ENCODE measurements at places on chromosomes 3 and 15. TPM values are rescaled to one million over a fixed set of nuclear protein-coding genes. Genes with fewer than 3 reads are reported as not detected.

- DNase-seq: no peak
Measured at GRCh38 chr15:44010089-44010488, 183.3 kb downstream of the WDR76 start.

GRCh38 chr3:136543385-136543784 lies 208.8 kb downstream of the STAG1 start:
- DNase-seq: no peak

- no peak for DNase-seq
Measured at GRCh38 chr3:121852256-121852655, 17.2 kb downstream of the EAF2 start.

GRCh38 chr3:45088543-45089358 lies 57.4 kb downstream of the CDCP1 start:
- DNase-seq: peak; percentile 75

DNA sequence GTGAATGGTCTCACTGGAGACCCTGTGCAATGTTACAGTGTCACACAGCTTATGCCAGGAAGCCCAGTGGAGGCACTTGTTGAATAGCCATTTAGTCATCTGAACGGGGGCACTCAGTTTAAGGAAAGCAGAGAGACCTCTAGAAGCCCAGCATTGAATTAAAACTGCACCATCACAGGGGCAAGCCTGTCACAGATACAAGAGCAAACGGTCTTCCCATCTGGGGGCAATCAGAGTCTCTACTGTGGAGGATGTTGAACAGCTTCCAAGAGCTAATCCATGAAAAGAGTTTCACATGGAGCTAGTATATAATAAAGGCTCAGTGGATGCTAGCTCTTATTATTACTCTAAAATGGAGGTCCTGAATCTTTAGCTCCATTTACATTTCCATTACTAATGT lies 553.7 kb upstream of the ARRDC4 start:
- DNase-seq: no peak

DNA sequence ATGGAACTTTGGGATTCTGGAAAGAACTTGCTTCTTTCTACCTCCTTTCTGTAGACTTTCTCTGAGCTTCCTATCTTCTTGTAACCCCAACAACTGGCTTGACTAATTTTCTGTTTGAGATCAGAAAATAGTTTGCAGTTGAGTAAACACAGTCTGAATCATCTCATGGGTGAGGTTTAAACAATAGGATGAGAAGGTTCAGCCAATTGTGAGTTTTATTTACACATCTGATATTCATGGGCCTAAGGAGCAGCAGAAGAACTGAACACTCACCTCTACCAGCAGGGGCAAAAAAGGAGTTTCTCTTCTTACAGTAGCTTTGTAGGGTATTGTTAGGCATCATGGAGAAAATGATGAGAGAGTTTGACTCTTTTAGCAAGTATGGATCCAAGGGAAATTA lies 54.2 kb downstream of the DTWD1 start:
- no peak for DNase-seq

DNA sequence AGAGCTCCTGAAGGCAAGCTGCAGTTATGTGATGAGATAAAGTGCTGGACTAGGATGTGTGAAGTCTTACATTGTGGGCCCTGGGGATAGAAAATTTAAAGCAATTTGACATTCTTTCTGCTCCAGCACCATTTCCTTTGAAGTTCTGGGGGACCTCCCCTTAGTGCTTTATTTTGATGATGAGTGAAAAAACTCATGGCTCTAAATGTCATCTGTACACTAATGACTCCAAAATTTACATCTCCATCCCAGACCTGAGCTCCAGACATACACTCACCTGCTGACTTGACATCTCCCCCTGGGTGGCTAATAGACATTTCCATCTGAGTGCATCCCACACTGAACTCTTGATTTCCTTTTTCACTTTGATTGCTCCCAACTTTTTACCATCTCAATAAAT lies 276.4 kb downstream of the EPHB1 start:
- DNase-seq: no peak

- DNase-seq: no peak
Measured at GRCh38 chr3:73605412-73605811, 19.3 kb downstream of the PDZRN3 start.

- no peak for DNase-seq
Measured at GRCh38 chr3:43345877-43346276, 59.5 kb downstream of the SNRK start.

DNA sequence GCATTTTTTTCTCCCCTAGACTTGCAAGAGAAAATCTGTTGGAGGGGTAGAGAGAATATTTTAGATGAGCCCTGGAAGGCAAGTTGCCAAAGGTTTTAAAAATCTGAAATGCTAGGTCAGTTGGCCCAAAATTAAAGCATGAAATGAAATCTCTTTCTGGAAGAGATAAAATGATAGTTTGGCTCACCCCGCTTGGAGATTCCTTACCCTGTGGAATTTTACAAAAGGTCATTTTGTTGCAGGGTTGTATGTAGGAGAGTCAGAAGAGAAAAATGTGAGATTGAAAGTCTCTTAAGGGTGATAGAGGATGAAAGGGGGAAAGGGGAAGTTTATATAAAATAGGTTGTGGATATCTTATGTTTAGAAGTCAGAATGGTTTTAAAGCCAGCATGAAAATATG lies 277.8 kb downstream of the CD47 start:
- DNase-seq: no peak

DNA sequence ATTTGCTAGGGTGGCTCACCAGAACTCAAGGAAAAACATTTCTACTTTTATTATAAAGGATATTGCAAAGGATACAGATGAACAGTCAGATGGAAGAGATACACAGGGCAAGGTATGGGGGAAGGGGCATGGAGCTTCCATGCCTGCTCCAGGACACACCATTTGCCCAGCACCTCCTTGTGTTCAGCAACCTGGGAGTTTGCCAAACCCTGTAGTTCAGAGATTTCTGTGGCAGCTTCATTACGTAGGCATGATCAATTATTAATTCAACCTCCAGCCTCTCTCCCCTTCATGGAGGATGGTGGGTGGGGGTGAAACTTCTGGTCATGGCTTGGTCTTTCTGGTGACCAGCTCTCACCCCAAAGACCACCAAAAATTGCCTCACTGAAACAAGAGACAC lies 353.9 kb upstream of the THBS1 start:
- DNase-seq: no peak

DNA sequence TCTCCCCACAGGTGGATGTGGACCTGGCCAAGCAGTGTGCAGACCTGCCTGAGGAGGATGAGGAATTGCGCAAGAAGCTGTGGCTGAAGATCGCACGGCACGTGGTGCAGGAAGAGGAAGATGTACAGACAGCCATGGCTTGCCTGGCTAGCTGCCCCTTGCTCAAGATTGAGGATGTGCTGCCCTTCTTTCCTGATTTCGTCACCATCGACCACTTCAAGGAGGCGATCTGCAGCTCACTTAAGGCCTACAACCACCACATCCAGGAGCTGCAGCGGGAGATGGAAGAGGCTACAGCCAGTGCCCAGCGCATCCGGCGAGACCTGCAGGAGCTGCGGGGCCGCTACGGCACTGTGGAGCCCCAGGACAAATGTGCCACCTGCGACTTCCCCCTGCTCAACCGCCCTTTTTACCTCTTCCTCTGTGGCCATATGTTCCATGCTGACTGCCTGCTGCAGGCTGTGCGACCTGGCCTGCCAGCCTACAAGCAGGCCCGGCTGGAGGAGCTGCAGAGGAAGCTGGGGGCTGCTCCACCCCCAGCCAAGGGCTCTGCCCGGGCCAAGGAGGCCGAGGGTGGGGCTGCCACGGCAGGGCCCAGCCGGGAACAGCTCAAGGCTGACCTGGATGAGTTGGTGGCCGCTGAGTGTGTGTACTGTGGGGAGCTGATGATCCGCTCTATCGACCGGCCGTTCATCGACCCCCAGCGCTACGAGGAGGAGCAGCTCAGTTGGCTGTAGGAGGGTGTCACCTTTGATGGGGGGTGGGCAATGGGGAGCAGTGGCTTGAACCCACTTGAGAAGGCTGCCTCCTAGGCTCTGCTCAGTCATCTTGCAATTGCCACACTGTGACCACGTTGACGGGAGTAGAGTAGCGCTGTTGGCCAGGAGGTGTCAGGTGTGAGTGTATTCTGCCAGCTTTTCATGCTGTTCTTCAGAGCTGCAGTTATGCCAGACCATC lies 8.6 kb downstream of the VPS18 start:
- DNase-seq: no peak

- no peak for DNase-seq
Measured at GRCh38 chr3:122902326-122902725, 107.5 kb downstream of the SLC49A4 start.

DNA sequence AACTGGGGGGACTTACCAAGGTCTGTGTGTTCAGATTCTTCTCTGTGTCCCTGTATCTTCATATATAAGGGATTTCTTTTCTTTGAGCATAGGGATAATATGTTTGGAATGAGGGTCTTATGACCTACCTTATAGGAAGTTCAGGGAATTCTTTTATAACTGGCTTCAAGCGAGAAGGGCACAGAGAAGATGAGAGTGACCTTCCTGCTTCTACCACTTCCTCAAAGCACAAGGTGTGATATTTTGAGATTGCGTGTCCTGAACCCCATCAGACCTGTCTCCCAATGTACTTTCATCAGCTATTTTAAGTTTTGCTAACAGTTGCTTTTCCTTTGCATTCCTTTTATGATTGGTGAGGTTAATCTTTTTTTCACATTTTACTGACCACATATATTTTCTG lies 3.1 kb upstream of the PSMD6 start:
- no peak for DNase-seq

DNA sequence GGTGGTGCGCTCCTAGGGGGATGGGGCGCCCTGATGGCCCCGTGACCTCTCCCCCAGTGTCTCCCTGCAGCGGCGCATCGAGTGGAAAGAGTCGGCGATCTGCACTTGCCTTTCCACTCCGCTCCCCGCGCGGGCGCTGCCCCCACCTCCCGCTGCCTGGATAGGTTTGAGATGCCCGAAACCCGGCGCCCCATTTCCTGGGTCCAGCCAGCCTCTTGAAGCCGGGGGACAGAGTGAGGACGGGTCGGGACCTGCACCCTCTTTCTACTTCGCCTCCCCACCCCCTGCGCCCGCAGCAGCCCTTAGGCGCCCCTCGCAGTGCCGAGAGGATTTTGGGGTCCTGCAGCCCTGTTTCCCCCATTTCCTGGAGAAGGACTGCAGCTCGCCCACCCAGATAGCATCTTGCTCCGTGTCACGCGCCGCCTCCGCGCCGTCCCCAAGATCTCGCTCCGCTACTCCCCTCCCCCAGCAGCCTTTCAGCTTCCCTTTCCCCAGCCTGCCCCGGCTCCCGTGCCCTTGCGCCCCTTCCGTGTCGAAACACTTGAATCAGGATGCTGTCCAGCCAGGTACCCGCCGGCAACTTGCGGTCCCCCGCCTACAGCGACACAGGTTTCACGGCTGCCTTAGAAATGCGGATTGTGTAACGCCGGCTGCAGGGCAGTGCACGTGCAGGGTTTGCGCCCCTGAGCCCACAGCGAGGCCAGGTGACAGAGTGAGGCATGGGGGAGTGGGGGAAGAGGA lies 519 bp downstream of the ABHD6 start:
- peak; percentile 65 for DNase-seq

- DNase-seq: no peak
Measured at GRCh38 chr3:59549962-59550361, 500.1 kb upstream of the CFAP20DC start.

GRCh38 chr3:189360291-189360690 lies 188.5 kb downstream of the TPRG1 start:
- no peak for DNase-seq

DNA sequence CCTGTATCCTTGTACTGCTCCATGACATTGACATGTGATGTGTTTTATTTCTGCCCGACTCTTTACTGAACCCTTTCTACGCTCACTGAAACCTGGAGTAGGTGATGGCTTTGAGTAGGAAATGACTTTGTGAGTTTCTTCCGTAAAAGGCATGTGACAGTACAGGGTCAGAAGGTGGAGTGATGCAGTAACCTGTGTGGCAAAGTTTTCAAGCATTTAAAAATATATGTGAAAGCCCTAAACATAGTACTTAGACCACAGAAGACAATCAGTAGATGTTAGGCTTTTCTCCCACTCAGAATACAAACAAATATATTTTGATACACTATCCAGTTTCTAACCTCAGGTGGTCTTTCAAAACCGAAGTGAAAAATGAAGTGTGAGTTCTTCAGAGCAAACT lies 31.3 kb upstream of the SACM1L start:
- no peak for DNase-seq

DNA sequence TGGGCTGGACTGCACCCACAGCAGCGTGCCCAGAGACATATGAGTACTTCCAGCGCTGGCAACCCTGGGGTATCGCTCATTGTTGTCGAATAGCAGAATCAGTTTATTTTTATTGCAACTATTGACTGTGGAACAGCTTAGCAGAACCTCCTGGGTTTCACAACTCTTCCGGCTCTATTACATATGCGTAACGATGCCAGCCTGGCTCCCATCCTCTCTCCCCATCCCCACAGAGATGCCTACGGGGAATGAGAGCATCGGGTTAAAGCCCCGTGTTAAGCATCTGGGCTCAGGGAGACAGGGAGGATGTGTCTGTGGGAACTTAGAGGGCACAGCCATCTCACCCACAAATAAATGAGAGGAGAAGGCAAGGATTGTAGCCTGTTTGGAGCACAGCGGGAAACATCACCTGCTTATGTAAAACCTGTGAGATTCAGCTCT lies 76.6 kb upstream of the DLG1 start:
- no peak for DNase-seq

DNA sequence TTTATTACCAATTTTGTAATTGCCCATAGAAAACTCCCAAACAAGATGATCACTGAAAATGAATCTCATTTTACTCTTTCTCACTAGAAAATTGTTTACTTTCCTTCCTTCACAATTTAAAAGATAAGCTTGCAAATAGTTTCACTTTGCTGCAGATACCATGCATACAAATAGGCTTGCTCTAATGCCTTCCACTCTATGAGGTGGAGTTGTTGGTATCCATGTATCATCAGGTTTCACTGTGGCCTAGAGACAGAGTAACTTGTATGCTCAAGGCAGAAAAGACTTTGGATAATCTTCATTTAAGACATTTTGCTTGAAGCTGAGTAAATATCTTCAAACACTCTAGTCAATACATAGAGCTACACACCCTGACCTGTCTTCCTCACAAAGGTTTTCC lies 60.8 kb downstream of the RYK start:
- DNase-seq: no peak

- no peak for DNase-seq
Measured at GRCh38 chr15:57298843-57299550, 77.3 kb upstream of the CGNL1 start.

GRCh38 chr15:68704496-68705021 lies 116.1 kb downstream of the ANP32A start:
- DNase-seq: peak; percentile 76

GRCh38 chr15:39273717-39274411 lies 307.0 kb upstream of the THBS1 start:
- DNase-seq: peak; percentile 52

DNA sequence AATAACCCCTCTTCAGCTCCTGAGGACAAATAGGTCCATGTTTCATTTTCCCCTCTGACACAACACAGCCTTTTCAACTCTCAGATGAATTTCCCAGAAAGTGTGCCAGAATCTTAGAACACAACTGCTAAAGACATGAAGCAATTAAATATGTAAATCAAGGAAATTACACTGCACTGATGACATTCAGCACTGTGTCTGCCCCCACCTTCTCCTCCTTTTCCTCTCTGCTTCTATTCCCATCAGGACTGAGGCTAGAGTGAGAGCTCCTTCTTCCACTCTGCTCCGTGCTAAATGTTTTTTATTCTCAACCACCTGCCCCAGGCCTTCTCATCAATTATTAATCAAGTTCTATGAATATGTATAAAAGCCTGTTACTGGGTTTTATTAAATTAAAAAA lies 596.1 kb downstream of the TUSC7 start:
- DNase-seq: no peak

Gene SLC22A14
- not detected for total RNA-seq

Gene CDC25A
- 2.1 TPM for total RNA-seq

Gene SAMMSON
- total RNA-seq: not detected

Gene FEM1B
- total RNA-seq: 91.5 TPM

Gene NLGN1
- 10.6 TPM for total RNA-seq

Gene RBMS3
- total RNA-seq: 79.3 TPM

Gene TGM4
- total RNA-seq: not detected

Gene HRH1
- total RNA-seq: 10.5 TPM

All from ureter (tissue), 1 donor.